ENCODE measurements at places on chromosomes 12 and 14. TPM values are rescaled to one million over a fixed set of nuclear protein-coding genes. Genes with fewer than 3 reads are reported as not detected.

The FAM90A1 gene
- total RNA-seq: 0.25 TPM

The CCDC92 gene
- total RNA-seq: 15.9 TPM

The PMCH gene
- total RNA-seq: not detected

The PRB4 gene
- not detected for total RNA-seq

The B3GNT4 gene
- not detected for total RNA-seq

The DNAJC22 gene
- total RNA-seq: not detected

The CCDC85C gene
- 3.0 TPM for total RNA-seq

The PRPH gene
- total RNA-seq: 0.73 TPM

The GZMH gene
- not detected for total RNA-seq

The EPYC gene
- total RNA-seq: not detected

The SLC10A1 gene
- total RNA-seq: not detected

The NOS1 gene
- not detected for total RNA-seq

The TSHR gene
- not detected for total RNA-seq

The TRHDE gene
- not detected for total RNA-seq

The RBP5 gene
- total RNA-seq: not detected

The RASSF9 gene
- total RNA-seq: 3.7 TPM

The KLRK1 gene
- not detected for total RNA-seq

The GRIP1 gene
- not detected for total RNA-seq

The TMEM229B gene
- total RNA-seq: 1.9 TPM

The CLECL1 gene
- not detected for total RNA-seq

The LAG3 gene
- total RNA-seq: 0.10 TPM

The RHEBL1 gene
- total RNA-seq: not detected
